HS-5 (cell line): ENCODE measurements at places on chromosomes 1 and 21.

DNA sequence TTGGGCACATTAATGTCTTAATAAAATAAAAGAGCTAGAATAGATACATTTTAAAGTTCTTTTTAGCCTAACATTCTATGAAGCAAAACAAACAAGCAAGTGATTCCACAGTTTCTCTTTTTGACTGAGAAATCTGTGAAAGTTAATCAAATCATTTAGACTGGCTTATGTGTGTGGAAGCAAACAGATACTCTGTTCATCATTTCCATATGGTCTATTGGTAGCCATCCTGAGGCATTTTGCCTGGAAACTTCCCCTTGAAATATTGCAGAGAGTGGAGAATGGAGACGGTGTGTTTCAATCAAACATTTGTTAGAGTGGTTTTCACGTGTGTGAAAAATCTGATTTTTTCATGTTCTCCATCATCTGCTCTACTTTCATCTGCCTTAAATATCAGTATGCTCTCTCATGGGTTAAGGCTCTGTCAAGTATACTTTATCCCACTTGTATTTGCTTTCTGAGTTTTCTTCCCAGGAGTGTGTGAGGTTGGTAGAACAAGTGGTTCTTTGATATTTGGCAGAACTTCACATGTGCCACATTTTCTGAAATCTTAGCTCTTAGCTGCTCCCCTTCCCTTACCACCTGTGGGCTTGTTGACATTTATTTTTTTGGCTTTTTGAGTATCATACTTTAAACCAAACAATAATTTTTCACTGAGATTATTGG, 139.1 kb upstream of the PTGFR start:
- no peak for DNase-seq

DNA sequence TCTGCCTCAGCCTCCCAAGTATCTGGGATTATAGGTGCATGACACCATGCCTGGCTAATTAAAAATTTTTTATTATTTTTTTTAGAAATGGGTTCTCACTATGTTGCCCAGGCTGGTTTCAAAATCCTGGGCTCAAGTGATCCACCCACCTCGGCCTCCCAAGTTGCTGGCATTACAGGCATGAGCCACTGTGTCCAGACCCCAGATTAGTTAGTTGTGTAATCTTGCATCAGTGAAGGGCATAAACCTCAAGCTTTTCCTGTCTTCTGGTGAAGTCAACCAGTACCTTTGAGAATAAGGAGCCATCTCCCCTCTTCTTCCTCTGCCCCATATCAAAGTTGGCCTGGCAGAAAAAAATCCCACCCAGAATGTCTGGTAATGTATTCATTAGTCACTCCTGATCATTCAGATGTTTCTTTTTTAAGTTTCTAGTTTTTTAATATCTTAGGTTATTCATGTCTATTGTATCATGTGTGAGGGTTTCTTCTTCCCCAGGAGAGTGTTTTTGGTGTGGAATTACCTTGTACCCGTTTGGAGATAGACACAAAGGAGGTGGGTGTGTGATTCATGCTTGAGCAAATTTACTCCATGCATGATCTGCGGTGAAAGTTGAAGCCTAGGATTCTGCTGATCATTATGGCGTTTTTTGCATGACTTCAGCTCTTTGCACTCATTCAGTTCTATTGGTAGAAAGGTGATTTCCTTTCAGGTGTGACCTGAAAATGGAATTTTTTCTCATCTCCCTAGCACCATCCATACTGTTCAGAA, 144.0 kb downstream of the FMN2 start:
- no peak for DNase-seq

- no peak for DNase-seq
These were observed 255.1 kb upstream of the CSF3R start for GRCh38 chr1:36737767-36738166.

DNA sequence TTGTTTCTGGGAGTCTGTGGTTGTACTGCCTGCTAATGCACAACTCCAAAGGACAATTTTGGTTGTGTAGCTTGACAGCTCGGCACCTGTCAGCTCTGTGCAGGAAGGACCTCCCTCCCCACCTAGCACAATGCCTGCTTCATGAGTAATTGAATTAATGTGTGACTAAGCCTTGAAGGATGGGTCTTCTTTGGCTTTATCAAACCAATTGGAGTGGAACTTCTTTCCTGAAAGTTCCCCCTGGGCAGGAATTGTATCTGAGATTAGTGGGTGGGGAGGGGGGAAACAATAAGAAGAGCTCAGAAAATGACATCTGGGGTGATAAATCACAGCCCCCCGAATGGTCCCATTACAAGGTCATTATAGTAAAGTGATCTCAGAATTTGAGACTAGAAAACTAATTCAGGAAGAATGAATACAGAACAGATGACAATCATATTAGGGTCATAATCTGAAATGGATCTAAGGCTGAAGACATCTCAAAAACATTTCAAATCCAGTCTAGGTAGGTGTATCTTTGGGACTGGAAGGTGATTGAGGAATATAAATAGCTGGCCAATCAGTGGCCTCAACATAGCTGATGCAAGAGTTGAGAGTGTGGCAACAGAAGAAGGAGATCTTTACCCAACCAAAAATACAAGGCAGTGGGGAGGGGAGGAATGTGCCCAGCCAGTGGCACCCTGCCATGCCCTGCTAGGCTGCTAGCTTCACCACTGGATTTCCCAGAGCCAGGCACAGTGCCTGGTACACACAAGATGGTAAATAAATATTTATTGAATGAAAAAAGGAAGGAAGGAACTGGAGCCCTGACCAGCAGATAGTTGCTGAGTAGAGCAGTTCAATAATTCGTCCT, 10.1 kb upstream of the SESN2 start:
- no peak for DNase-seq

GRCh38 chr1:33078030-33078591, 2.8 kb upstream of the AZIN2 start:
- DNase-seq: no peak

DNA sequence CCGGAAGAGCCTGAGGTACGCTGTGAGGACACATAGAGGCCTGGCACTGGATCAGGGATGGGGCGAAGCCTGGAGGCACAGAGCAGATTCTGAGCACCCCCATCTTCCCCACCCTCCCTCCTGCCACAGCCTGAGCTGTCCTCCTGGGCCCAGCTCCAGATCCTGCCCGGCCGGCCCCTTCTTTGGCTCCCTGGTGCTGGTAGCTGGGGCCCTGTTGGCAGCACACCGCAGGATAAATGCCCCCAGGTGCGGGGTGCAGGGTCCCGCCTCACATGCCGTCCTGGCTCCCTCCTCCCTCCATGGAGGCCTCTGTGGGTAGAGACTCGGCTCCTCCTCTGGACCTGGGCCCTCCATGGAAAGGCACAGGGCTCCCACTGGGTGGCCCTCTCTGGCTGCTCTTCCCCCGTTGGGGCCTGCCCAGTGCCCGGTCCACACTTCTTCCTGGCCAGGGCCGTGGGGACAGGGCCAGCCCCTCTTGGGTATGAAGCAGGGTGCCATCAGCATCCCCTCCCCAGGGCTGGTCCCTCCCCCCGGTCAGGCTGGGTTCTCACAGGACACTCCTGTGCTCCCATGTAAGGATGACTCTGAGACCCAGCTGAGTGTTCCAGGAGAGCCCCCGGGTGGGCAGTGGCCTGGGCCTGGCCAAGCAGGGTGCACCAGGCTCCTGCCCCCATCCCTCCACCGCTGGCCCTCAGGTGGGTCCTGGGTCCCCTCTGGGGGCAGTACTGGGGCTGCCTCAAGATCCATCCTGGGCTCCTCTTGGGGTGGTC, 1.1 kb upstream of the OBSCN start:
- no peak for DNase-seq

GRCh38 chr1:92310185-92310597, 11.3 kb downstream of the RPAP2 start:
- DNase-seq: no peak

GRCh38 chr1:65425006-65425405, 4.5 kb downstream of the LEPR start:
- no peak for DNase-seq

DNA sequence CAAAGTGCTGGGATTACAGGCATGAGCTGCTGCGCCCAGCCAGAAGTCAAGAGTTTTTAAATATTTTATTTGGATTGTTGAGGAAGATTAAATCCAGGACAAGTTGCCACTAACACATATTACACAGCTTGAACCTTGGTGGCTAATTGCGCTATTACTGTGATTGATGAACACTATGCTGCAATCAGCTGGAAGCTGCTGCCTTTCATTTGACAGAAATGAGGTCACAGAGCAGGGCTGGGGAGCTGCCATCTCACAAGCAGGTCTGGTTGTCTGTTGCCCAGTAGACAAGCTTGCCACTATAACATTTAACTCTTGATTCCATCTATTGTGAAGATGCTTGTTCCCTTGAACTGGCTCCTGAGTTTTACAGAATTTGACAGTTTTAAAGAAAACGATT, 37.4 kb upstream of the NRDC start:
- DNase-seq: no peak

- DNase-seq: no peak
These were observed 69.5 kb downstream of the NTMT2 start for GRCh38 chr1:170215072-170215885.

- DNase-seq: no peak
These were observed 12.4 kb downstream of the ENTREP3 start for GRCh38 chr1:155242805-155243358.

DNA sequence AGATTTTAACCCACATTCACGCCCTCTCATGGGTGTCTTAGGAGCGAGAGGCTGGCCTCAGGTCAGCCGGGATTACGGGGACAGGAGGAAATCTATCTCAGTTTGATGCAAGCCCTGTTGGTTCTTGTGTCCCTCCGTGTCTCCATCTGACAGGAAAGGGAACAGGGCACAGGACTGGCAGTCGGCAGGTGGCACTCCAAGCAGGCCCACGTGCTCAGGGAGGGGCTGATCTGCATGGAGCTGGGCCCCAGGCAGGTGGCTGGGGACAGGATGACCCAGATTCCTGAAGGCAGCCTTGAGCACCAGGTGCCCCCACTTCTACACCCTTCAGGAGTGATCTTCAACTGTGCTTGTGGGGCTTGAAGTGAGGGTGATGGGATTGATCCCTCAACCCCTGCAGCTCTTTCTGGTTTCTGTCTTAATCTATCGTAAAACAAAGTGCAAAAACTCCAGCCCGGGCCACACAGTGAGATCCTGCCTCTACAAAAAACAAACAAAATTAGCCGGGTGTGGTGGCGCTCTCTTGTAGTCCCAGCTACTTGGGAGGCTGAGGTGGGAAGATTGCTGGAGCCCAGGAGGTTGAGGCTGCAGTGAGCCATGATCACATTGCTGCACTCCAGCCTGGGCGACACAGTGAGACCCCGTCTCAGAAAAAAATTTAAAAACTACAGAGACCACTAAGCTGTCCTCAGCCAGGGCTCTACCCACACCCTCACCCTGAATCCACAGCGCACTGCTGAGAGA, 8.3 kb downstream of the PLEKHG5 start:
- DNase-seq: no peak

- DNase-seq: no peak
These were observed 40.8 kb upstream of the IGSF3 start for GRCh38 chr1:116708255-116708900.

- DNase-seq: no peak
These were observed 15.8 kb upstream of the ZC3H12A start for GRCh38 chr1:37458551-37458950.

DNA sequence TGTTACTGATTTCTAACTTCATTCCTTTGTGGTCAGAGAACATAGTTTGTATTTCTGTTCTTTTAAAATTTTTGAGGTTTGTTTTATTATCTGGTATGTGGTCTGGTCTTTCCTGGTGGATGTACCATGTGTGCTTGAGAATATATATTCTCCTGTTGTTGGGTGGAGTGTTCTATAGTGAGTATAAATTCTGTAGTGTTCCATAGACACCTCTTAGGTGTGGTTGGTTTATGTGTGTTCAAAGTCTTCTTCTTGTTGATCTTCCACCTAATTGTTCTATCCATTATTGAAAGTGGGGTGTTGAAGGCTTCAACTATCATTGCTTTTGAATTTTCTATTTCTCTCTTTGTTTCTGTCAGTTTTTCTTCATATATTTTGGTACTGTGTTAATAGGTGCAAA, 20.1 kb downstream of the PPP2R5A start:
- no peak for DNase-seq

DNA sequence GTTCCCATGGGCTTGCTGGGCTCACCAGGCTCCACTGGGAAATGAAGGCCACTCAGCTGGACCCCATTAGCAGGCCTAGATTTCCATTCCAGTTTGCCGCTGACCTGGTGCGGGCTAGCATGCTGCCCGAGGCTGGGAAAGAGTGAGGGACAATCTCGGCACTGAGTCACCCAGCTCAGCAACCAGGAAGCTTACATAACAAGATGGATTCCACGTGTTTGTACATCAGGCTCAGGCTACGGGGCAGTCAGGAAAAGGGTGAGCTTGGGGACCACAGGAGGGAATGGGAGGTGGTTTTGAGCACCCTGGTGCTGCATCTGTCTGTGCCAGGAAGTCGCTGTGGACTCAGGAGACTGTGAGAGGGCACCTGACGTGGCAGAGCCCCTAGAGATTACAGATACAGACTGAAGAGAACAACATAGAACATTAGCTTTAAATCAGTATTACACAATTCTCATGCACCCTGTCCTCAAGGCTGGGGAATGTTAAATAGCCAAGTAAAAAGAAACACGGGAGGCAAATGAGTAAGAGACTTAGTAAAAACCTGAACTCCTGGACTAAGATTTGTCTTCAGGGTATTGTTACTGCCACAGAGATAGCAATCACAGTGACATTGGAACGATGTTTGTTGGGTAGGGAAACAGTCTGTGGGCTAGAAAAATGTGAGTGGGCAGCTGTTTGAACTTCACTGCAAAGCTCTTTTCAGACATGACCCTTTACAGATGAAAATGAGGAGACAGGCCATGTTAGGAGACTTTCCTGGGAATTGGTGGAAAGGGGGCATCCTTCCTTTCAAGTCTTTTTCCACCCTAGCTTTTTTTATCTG, 51.1 kb downstream of the GLUL start:
- no peak for DNase-seq

DNA sequence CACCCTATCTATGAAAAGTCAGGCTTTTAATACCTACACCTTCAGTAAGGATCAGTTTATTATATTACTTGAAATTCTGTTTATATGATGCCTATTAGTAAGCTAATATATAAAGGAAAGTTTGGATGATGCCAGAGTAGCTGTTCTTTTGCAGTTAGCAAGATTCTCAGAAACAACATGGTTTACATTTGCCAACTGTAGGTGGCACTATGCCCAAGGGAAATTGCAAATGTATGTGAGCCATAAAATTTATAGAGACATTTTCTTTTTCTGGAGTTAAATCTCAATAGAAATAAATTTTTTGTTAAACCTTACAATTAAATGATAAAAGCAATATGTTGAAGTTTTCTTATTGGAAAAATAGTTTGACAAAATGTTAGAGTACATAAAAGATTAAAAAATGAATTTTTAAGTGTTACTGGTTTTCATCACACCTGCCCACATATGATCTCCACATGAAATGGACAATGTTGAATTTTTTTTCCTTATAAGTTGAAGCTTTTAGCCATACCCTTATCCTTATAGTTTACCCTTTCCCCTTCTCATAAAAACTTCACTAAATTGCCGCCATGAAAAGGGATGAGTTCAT, 32.1 kb upstream of the EPHX4 start:
- DNase-seq: peak; percentile 28
